ENCODE measurements at places on chromosomes 12 and 14.

DNA sequence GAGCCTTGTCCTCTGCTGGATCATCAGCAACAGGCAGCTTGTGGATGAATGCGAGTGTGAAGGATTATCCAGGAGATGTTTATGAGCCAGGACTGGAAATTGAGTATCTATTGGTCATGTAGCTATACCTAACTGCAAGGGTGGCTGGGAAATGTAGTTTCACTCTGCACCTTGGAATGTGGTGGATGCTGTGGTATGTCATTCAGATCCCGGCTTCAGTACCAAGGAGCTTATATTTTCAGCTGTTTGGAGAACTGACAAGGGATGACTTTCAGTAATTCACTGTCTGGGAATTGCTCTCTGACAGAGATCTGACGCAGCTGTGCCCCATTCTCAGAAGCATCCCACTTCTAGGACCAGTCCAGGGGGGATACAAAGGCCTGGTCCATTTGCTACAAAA is 792.3 kb upstream of the NOVA1 start:
- DNase-seq: no peak

DNA sequence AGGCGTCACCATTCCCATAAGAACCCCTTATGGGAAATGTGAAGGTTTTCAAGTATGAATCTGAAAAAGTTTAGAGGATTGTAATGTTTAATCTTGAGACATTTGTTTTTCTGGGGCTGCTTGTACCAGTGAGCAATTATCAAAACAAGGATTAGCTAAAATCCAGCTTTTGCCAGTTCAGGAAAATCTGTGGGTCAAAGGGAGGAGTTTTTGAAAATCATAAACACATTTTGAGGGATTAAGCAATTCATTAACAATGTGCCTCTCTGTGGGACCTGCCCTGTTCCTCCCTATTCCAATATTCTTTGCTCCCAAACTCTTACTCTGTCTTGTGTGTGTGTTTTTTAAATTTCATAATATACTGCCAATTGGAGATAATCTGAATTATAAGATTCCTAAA is 11.7 kb upstream of the DAAM1 start:
- no peak for DNase-seq

DNA sequence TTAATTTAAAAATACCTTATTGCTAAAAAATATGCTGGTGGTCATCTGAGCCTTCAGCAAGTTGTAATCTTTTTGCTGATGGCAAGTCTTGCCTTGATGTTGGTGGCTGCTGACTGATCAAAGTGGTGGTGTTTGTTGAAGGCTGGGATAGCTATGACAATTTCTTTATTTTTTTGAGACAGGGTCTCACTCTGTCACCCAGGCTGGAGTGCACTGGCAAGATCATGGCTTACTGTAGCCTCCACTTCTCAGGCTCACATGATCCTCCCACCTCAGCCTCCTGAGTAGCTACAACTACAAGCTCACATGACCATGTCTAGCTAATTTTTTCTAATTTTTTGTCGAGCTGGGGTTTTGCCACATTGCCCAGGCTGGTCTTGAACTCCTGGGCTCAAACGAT is 24.8 kb downstream of the PRORP start:
- DNase-seq: no peak

GRCh38 chr14:52352061-52352491 is 38.0 kb downstream of the PTGER2 start:
- DNase-seq: peak; percentile 48

- DNase-seq: no peak
These were observed 115.5 kb downstream of the DHRS2 start for GRCh38 chr14:23751616-23752015.

DNA sequence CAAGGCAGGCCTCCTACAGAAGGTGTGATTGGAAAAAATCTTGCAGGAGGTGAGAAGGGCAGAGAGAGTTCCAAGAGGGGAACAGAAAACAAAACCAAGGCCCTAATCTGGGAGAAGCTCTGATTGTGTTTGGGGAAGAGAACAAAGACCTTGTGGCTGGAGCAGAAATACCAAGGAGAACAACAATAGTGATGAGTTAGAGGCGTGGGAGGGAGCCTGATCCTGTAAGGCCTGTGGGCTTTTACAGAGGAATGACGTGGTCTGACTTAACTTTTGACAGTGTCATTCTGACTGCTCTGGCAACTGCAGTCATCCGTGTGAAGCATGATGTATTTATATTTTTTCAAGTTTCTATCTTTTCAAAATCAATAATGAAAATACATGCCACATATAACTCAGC is 200.6 kb downstream of the ANO4 start:
- no peak for DNase-seq

GRCh38 chr12:2648406-2648805 is 146.4 kb upstream of the FKBP4 start:
- DNase-seq: no peak

DNA sequence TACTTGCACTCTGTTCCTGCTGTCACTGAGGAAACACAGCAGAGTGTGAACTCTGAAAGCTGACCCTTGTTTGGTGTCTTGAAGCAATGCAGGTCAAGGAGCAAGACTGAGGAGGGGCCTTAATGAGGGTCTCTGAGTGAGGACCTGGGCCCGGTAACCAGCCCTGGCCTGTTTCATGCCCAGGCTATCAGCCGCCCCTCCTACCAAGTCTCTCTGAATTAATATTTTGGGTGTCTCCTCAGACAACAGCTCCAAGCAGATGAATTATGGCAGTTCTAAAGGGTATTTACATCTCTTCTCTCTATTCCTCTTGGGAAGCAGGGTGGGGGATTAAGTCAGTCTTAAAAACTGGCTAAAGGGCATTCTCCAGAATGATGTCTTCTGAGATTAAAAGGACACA is 394.5 kb downstream of the ZFP36L1 start:
- no peak for DNase-seq

GRCh38 chr12:108561852-108562347 is 496 bp upstream of the ISCU start:
- no peak for DNase-seq

- DNase-seq: no peak
These were observed 16.3 kb downstream of the SCARB1 start for GRCh38 chr12:124847113-124848074.

DNA sequence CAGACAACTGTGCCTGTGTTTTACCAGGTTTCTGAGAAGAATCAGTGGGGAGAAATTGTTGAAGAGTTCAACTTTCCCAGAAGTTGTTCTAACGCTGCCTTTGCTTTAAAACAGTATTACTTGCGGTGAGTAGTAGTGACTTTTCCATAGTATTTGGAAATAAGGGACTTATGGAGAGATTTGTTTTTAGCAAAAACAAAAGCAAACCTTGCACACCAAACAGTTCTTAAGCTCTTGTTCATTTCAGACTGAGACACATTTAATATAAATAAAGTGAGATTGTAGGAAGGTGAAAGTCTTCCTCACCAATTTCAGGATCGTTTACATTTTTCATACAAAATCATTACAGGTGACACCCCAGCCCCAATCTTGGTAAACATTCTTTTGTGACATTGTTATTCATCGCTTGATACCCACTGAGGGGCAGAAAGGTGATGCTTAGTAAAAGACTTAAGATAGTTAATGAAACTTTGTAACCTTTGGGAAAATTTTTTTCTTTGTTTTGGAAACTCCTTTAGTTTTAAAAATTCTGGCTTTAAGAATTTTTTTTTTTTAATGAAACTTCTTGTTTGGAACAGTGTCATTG is 1.8 kb downstream of the ARID2 start:
- no peak for DNase-seq

GRCh38 chr14:31987721-31988120 is 89.4 kb upstream of the ARHGAP5 start:
- DNase-seq: no peak

- peak; percentile 40 for DNase-seq
These were observed 19.4 kb downstream of the TMEM116 start for GRCh38 chr12:111993292-111994150.

DNA sequence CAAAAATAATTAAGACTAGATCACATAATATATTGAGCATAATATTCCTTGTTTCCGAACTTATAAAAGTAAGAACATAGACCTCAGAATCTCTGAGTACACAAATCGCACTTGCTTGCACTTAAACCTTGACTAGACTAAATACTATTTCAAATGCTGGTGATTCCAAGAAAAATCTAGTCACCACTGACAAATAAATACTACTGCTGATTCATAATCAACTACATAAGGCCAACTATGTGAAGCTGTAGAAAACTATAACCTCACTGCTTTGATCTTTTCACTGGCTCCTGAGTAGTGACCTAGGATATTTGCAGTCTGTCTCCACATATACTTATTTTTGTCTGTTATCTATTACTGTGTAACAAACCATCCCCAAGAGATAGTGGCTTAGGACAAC is 245.4 kb downstream of the DIO2 start:
- DNase-seq: no peak

- DNase-seq: no peak
These were observed 52.6 kb downstream of the RIMBP2 start for GRCh38 chr12:130663514-130663913.

DNA sequence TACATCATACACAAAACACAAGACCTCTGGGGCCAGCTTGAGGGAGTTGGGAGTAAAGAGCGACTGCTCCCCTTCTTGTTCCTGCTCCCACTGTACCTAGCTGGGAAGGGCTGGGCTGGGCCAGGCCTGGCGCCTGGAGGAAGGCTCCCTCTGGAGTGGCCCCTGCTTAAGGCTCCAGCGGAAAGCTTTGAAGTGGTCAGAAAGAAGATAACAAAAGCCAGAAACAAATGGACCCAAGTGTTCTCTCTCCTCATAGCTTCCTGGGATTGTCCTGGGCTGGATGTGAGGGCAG is 25.3 kb downstream of the PRPF40B start:
- no peak for DNase-seq

GRCh38 chr12:124515981-124516380 is 51.4 kb downstream of the NCOR2 start:
- DNase-seq: no peak

DNA sequence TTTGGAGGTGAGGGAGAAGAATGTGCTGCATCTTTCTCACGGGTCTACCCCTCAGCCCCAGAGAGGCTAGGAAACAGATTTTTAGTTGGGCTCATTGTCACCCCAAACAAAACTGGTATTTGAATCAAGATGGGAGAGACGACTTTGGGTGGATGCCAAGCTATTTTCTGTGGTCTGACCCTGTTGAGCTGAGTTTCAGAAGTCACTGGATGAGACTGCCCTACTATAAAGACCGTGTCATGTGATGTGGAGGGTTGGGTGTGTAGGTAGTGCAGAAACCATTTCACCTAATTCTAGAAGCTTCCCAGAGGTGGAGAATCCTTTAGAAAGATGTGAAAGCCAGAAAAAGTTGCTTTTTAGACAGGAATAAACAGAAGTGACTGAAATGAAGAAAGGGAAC is 60.2 kb downstream of the IFT43 start:
- no peak for DNase-seq

- DNase-seq: peak; percentile 72
These were observed at the start of gene MTA1 for GRCh38 chr14:105419195-105420091. Gene MTA1 (plus strand): TSS chr14:105419827. CDS start chr14:105420036, 209 bp downstream.

GRCh38 chr14:99325016-99325415 is 53.0 kb upstream of the BCL11B start:
- no peak for DNase-seq

- DNase-seq: peak; percentile 49
These were observed 157.7 kb downstream of the TTC7B start for GRCh38 chr14:90658541-90658967.

GRCh38 chr12:83158613-83159207 is 472.0 kb downstream of the TMTC2 start:
- no peak for DNase-seq

GRCh38 chr14:53628732-53629430 is 327.7 kb downstream of the BMP4 start:
- DNase-seq: no peak

Measured in activated CD4-positive, alpha-beta T cell treated with anti-CD3 and anti-CD28 coated beads for 36 hours (primary cell).